Nephron progenitor cell (in vitro differentiated cells): ENCODE measurements at places on chromosomes 5 and 9.

DNA sequence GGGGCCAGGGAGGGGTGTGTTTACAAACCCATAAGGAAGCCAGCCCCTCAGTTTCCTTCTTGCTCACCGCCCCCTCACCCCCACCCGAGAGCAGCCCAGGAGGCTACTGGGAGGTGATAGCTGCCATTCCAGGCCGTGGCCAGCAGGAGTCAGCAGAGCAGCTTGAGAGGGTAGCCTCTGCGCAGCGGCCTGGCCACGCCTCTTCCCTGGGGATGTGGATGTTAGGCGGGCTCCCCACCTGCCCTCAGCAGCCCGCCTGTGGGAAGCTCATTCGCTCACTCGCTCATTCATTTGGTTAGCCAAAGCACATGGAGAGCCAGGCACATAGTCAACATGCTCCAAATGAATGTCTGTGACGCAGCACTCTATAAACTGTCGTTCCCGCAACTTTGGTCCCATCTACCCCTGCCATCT lies 6.1 kb upstream of the DPM2 start:
- DNase-seq, result peak; percentile 87

- DNase-seq, result peak; percentile 18
Observed at GRCh38 chr5:62206150-62206829, 99.7 kb upstream of the KIF2A start.

GRCh38 chr9:88974641-88975040 lies 16.6 kb upstream of the S1PR3 start:
- no peak for DNase-seq

DNA sequence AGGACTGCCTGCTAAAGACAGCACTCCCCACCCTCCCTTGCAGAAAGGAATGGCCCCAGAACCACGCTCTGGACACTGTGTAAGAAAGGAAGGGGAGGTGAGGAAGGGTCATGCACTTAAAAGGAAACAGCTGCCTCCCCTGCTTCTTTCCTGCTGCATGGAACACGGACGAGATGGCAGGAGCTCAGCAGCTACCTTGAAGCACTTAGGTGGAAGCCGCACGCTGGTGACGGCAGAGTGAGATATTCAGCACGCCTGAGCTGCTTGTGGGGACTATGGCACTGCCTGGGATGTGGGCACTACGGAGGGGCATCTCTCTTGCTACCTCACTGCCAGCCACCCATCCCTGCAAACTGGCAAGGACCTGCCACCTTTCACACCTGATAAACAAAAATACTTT lies 101.5 kb downstream of the VAV2 start:
- DNase-seq, result no peak

DNA sequence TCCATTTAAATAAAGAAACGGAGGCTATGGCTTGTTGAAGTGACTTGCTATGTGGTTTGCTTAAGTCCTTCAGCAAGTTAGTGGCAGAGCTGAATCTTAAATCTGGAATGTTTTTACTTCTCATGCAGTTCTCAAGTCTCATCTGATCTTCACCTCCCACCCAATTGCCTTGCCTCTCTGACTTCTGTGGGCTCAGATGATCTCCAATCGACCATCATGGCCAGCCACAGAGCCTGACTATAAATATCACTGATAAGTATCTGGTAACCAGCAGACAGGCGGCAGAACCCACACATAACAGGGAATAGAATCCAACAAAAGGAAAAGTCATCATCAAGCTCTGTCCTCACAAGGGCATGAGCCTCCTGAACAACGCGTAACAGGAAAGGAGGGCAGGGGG lies 149.9 kb downstream of the FAM114A2 start:
- DNase-seq, result no peak

GRCh38 chr9:112224401-112225289 lies 49.5 kb upstream of the SUSD1 start:
- no peak for DNase-seq

GRCh38 chr5:5050801-5051200 lies 89.3 kb upstream of the ADAMTS16 start:
- no peak for DNase-seq
